ENCODE measurements at places on chromosomes 1 and 21. TPM values are rescaled to one million over a fixed set of nuclear protein-coding genes. Genes with fewer than 3 reads are reported as not detected.

Gene CD52
- 21.1 TPM for total RNA-seq

Gene CELA3A
- 25.1 TPM for total RNA-seq

Gene RC3H1
- total RNA-seq = 35.0 TPM

Gene ADAM30
- total RNA-seq = not detected

Gene DMBX1
- total RNA-seq = not detected

Gene LBR
- 55.5 TPM for total RNA-seq

Gene ZRANB2
- 65.4 TPM for total RNA-seq

Gene NEK2
- total RNA-seq = 1.3 TPM

Gene NOS1AP
- 20.7 TPM for total RNA-seq

Gene WRAP73
- 21.6 TPM for total RNA-seq

Gene WDR64
- total RNA-seq = not detected

Gene SHE
- 6.2 TPM for total RNA-seq

Gene ATF6
- 23.6 TPM for total RNA-seq

Gene GBP2
- total RNA-seq = 67.8 TPM

Gene AMY1C
- not detected for total RNA-seq

Gene ZNF695
- 0.06 TPM for total RNA-seq

Gene ACOT11
- 38.1 TPM for total RNA-seq

Gene PLEKHG5
- 18.5 TPM for total RNA-seq

Gene CD48
- total RNA-seq = 15.0 TPM

Gene TEX38
- 0.35 TPM for total RNA-seq

Gene GJA8
- not detected for total RNA-seq

Gene CD2
- total RNA-seq = 12.5 TPM

Gene ARPC5
- total RNA-seq = 108 TPM

Gene CCDC30
- 8.4 TPM for total RNA-seq

Gene CCDC27
- not detected for total RNA-seq

Gene CLIC6
- 30.3 TPM for total RNA-seq

Gene TTC22
- 24.9 TPM for total RNA-seq
